ENCODE measurements at places on chromosomes 11 and 22. TPM values are rescaled to one million over a fixed set of nuclear protein-coding genes. Genes with fewer than 3 reads are reported as not detected.

DNA sequence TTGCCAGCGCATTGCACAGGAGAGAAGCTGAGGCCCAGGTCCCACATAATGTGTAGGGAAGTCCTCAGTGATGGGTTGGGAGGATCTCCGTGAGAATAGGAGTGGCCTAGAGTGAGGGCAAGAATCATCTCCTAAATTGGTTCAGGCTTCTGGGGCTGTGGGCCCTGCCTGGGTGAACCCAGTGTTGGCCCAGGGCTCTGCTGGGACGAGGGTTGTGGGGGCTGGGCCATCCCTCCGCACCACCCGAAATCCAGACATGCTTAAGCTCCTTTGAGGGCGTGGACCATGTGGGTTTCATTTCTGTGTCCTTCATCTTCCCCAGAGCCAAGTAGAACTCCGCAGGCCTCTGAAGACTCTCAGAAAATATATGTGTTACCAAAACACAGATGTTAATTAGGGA lies 3.7 kb downstream of the MICALL1 start:
- DNase-seq, result no peak

- DNase-seq, result no peak
Observed at GRCh38 chr11:76313913-76314740, 66.8 kb downstream of the THAP12 start.

DNA sequence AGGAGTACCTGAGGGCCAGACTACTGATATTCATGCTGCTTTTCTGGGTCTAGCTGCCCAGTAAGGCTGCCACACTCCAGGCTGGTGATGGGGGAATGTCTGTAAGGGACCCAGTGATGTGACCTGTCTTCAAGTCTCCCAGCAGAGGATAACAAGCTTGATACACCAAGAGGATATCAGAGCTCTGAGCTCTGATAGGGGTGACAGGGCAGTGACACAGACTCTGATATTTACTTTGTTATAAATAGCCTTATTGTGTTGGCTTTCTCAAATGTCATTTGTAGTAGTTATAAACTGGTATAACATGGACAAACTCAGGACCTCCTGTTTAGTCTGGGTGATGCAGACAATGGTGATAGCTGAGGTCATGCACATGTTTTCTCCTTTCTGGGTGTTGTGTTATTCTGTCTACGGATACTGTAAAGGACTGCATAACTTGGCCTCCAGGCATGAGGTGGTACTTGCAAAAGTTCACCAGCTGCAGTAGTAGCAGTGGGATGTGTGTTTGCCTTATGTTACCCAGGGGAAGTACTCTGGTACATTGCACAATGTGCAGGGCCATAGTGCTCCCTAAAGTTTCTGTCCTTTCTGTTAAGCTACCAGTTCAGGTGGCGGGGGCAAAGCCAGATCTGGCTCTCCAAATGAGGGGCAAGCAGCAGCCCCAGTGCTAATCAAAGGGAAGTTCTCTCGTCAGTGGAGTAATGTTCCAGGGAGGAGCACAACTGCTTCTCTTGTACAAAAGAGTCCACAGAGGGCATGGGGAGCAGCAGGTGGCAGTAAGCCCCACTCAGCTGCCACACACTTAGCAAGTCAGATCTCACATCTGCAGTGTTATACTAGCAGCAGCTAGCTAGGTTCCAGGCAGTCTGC lies 812.2 kb downstream of the JRKL start:
- no peak for DNase-seq

GRCh38 chr11:101726988-101727387 lies 143.2 kb upstream of the TRPC6 start:
- no peak for DNase-seq

GRCh38 chr11:70883323-70883940 lies 368.9 kb downstream of the SHANK2 start:
- DNase-seq, result no peak

- no peak for DNase-seq
Observed at GRCh38 chr11:35073691-35074419, 65.1 kb upstream of the CD44 start.

DNA sequence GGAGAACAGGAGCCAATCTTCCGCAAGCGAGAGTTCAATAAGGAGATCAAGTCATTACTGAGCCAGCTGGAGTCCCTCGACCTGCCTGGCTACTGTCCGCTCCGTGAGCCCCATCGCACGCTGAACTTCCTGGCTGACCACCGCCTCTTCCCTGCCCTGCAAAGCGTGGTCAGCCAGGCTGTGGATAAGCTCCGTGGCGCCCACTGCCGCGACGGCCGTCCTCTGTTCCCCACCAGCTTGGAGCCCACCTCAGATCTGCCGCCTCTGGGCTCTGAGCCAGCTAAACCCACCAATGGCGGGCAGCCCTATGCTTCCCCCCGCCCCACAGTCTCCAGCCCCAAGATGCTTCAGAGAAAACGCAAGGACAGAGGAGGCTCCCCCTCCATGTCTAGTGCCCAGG lies 2.3 kb downstream of the CCDC116 start:
- no peak for DNase-seq

- DNase-seq, result peak; percentile 85
Observed at GRCh38 chr11:69280451-69280850, 13.5 kb upstream of the MYEOV start.

GRCh38 chr11:58503361-58503856 lies 4.5 kb downstream of the OR5B21 start:
- no peak for DNase-seq

DNA sequence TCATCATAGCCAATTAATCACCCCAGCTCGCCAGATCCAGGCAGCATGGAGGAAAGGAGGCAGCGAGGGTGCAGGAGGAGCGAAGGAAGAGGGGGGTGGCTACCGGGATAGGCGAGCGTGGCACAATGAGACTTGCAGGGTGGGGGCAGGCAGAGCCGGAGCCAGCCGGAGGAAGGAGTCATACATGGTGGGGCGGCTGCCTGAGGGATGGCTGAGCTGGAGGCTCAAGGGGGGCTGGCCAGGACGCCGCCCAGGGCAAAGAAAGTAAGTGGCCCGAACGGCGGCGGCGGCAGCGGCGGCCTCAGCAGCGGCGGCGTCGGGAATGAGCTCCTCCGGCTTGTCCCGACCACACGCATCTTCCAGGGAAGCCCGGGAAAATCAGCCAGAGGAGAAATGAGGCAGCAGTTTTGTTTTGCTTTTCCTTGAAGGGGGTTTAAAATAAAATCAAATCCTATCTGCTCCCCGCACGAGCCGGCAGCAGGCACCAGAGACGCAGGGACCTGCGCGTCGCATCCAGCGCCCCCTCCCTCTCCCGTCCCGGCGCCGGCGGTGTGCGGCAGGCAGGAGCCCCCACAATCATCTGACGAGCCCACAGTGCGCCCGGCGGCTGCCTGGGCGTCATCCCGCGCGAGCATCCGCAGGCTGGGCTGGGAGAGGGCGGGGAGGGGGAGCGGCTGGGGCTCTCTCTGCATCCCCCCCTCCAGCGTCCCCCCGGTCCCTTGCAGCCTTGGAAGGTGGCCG lies 263.6 kb downstream of the CTTN start:
- DNase-seq, result no peak

- no peak for DNase-seq
Observed at GRCh38 chr11:96205460-96205809, 137.6 kb downstream of the MAML2 start.

- DNase-seq, result no peak
Observed at GRCh38 chr11:10265936-10266335, 28.1 kb downstream of the SBF2 start.

GRCh38 chr11:1289211-1289935 lies 20.1 kb downstream of the TOLLIP start:
- no peak for DNase-seq

GRCh38 chr11:44003736-44004451 lies 43.9 kb upstream of the ACCSL start:
- DNase-seq, result no peak

- DNase-seq, result no peak
Observed at GRCh38 chr11:8085011-8085645, 4.1 kb downstream of the TUB start.

GRCh38 chr11:29187215-29187614 lies 829.6 kb downstream of the KCNA4 start:
- DNase-seq, result no peak

GRCh38 chr22:30221121-30221992 lies 25.2 kb downstream of the LIF start:
- no peak for DNase-seq

GRCh38 chr11:73818846-73819245 lies 31.2 kb downstream of the MRPL48 start:
- no peak for DNase-seq

The OSBP2 gene
- 1.1 TPM for total RNA-seq

The ACTN3 gene
- total RNA-seq, result not detected

The SCGB1D2 gene
- not detected for total RNA-seq

The PACSIN3 gene
- 35.9 TPM for total RNA-seq

The SMC1B gene
- total RNA-seq, result 2.5 TPM

The MS4A6E gene
- total RNA-seq, result not detected

The OR5P2 gene
- not detected for total RNA-seq

The UCP3 gene
- not detected for total RNA-seq

All from Caki2 (cell line).